HS-5 (cell line): ENCODE measurements at places on chromosomes 16 and 17.

GRCh38 chr16:84047626-84048025 is 5.0 kb upstream of the SLC38A8 start:
- no peak for DNase-seq

DNA sequence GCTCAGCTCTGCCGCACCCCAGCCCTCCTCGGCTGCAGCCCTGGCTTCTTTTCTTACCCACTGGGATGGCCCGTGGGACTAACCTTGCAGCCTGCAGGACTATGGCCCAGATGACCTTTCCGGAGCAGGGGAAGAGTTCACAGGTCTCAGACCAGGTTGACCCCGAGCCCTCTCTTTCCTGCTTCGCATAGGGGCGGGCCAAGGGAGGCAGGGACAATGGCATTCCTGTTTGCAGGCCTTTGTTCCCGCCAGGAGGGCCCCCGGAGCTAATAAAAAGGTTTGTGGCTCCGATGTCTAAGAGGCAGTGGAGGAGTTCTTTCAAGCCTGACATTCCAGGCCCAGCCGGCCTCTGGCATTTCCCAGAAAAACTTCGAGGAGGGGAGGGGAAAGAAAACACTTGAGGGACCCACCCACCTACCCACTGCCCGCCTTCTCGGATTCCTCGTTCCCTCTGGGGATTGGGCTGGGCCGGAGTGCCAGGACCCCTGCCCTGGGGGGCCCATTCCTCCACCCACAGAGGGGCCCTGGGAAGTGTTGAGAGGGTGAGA is 5.8 kb upstream of the SOCS3 start:
- DNase-seq: no peak

DNA sequence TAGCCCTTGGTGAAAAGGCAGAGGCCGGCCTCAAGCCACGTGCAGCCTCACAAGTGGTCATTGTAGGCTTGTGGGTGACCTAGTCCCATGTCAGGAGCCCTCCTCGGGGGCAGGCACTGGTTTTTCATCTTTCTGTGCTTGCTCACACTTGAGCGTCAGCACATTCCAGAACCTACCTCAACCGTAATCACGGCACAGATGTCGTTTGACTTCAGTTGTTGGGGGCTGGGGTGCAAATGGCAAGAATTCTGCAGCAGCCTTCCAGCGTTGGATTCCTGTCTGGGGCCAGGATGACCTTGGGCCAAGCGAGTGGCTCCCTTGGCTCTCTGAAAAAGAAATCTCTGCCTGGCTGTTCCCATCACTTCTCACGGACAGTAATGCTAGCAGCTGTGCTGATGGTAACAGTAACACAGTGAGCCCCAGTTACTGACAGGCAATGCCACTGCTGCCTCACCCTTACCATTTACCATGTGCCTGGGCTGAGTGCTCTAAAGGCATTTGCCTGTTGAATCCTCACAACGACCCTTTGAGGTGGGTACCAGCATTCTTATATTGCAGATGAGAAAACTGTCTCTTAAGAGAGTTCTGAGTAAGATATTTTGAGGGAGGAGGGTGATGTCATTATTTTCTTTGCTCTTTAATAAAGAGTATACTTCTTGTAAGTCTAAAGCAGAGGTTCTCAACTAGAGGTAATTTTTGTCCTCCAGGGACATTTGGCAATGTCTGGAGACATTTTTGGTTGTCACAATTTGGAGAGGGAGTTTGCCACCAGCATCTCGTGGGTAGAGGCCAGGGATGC is 46.5 kb downstream of the KSR1 start:
- DNase-seq: no peak

DNA sequence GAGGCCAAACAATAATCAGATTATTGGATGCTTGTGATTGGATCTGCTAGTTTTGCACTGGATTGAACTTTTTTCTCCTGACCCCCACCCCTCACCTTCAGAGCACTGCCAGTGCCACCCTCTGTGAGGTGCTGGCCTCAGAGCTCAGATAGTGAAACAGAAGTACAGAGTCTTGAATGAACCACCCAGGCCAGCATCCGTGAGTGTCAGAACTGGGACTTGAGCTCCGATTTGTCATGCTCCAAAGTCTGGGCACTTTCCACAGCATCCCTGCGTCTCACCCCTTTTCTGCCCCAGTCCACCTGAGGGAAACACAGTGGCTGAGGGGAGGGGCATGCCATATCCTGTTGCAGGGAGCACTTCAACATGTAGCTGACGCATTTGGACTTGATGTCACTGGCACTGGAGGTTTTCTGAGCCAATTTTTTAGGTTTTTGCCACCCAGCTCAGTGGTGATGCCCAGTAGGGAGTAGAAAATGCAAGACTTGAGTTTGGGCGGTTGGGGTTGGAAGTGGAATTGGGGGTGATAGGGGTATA is 47.3 kb downstream of the SMPD3 start:
- DNase-seq: no peak

GRCh38 chr17:2008332-2009126 is 16.6 kb downstream of the RTN4RL1 start:
- DNase-seq: no peak

DNA sequence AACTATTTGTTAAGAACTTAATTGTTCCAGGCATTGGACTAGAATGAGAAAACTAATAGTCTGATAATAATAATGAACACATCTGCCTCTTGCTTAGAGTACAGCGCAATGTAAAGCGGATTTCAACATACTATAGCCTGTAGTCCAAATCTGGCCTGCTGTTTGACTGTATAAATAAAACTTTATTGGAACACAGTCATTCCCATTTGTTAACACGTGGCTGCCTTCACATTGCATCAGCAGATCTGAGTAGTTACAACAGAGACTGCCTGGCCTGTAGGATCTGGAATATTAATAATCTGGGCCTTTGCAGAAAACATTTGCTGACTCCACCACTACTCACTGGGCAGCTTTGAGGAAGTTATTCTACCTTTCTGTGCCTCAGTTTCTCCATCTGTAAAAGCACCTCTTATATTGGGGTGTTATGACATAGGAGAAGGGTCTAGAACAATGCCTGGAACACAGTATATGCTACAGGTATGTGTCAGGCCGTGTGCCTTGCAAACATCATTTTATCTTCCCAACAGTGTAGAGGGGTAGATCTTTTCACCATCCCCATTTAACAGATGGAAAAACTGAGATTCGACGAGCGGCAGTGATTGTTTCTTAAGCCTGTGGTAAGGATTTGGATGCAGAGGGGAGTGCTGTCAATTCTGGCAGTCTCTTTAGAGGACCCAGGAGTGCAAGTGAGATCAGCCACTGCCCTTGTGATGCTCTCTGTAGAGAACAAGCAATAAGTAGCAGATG is 22.2 kb downstream of the PDILT start:
- no peak for DNase-seq

DNA sequence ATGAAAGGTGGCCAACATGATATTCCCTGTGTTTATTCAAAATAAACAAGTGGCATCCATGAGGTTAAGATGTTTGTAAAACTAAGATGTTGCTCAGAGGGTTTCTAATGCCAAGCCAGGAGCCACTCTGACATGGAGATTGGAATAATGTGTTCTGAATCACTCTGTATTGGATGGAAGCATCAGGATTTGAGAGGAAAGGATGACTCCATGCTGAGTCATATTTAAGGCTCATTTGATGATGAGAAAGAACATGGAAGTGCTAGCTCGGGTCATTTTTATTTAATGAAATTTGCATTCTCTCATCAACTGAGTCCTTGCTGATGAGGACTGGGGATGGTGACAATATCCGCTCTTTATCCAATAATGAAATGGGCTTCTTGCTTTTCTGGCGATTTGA is 6.2 kb downstream of the VAT1L start:
- DNase-seq: peak; percentile 46

- no peak for DNase-seq
Measured at GRCh38 chr17:79777894-79778503, at the start of gene CBX2. CBX2 (plus strand) TSS chr17:79778148; CDS start chr17:79778236, 88 bp downstream.

- no peak for DNase-seq
Measured at GRCh38 chr17:49965524-49965909, 3.5 kb upstream of the DLX4 start.

DNA sequence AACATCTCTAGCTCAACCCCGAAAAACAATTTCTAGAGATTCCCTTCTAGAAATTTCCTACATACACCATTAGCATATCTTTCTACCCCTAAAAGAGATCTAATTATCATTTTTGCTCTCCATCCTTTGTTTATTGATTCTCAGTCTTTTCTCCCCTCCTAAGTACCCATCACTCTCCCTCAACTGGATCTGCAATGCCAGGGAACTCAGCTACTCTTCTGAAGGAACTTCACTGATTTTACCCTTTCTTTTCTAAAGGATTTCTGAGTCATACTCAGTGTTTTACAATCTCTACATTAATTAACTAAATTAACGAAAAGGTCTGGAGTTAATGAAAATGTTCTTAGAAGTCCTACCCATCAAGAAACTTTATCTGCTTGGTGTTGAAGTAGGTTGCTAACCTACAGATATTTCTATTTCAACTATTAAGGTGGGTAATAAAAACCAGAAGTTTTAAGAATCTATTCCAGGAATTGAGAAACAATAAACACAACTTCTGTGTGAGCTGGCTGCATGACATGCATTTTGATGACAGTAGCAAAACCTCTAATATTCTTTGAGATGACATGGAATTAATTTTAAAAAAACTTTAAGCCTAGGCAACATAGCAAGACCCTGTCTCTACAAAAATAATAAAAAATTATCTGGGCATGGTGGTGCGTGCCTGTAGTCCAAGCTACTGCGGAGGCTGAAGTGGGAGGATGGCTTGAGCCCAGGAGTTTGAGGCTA is 13.6 kb downstream of the CREBBP start:
- DNase-seq: no peak

DNA sequence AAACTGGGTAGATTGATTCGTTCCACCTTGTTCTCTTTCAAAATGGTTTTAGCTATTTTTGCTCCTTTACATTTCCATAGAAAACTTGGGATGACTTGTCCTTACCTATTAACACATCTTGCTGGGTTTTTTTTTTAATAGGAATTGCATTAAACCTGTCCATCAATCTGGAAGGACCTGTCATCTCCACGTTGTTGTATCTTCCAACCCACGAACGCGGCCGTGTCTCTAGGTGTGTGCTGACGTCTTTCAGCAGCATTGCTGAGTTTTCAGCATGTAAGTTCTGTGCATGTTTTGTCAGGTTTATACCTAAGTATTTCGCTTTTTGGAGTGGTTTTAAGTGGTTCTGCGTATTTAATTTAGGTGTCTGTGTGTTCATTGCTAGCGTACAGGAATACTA is 60.4 kb upstream of the GNG13 start:
- no peak for DNase-seq

DNA sequence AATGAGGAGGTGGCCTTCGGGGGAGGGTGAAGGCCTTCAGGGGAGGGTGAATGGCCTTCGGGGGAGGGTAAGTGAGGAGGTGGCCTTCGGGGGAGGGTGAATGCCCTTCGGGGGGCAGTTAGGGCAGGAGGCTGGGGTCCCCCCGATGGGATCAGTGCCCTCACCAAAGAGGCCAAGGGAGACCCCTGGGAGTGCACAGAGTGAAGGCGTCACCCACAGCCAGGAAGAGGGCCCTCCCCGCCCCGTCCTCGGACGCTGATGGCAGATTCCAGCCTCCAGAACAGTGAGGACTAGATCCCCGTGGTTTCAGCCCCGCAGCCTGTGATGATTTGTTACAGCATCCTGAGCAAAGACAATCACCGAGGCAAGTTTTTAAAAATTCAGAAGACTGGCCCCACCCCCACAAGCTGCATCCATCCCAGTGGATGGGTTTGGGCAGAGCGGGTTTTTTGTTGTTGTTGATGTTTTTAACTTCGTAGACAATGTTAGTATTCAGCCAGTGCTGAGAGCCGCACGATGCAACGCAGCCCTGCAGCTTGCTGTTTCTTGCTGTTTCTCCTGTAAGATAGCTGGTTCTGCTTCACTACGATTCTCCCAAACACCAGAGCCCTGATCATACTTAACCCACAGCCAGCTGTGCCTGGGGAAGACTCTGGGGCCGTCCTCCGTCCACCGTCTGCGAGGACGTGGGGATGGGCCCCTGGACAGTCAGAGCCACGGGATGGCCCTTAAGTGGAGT is 40.7 kb upstream of the CBFA2T3 start:
- DNase-seq: no peak

- no peak for DNase-seq
Measured at GRCh38 chr17:1597861-1598342, 30.7 kb downstream of the SLC43A2 start.

- DNase-seq: no peak
Measured at GRCh38 chr17:56217921-56218320, 64.6 kb downstream of the ANKFN1 start.
